ENCODE measurements at places on chromosomes 2 and 18.

DNA sequence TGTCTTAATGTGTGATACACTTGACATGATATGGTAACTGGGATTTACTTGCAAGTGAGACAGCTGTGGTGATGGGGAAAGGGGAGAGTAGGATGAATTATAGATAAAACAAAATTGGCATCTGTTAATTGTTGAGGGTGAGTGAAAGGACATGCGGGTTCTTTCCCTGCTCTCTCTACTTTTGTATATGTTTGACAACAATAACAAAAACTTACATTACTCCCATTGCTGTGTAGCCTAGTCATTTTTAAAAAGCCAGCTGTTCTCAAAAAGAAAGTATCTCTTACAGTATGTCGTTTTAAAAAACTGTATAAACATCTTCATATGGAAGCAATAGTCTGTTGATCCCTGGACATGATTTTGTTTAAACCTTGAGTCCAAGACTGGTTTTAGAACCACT lies 117.6 kb downstream of the MYO1B start:
- DNase-seq: no peak

DNA sequence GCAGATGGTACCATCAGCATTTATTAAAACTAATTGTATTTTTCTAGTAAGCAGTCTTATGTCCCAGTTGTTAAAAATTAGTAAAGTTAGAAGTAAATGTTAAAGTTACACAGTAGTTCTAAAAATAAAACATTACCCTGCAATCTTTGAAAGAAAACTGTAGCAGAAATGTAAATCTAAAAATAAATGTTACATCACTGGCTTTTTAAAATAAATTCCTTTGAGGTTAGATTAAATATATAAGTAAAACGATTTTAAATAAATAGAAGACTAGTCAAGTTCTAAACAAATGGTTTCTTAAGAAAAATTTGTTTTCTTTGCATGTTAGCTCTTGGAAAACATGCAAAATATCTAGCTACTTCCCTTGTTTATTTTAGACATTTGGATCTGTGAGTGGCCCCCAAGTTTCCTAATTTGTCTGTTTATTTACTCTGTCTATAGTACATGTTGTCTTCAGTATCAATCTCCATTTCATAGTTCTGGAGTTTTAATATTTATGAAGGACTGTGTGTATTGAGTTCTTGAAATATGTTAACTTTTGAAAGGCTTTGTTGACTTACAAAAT lies 58.2 kb downstream of the GLS start:
- DNase-seq: no peak

DNA sequence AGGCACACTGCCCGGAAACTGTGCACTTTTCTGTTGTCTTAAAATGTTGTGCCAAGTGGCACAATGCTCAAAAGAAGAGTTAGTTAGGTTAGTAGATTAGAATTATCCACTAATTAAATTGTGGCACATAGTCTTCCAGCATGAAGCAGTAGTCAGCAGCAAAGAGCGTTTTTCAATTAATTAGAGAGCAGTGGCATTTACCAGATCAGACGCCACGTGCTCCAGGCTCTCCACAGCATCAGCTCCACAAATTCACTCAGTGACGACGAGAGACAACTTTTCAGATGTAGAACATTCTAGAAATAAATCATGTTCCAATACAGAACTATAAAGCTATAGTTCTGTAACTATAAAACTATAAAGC lies 16.4 kb upstream of the RTTN start:
- no peak for DNase-seq

GRCh38 chr2:26330114-26330549 lies 15.8 kb upstream of the SELENOI start:
- peak; percentile 60 for DNase-seq
